C1 segment of cervical spinal cord (tissue), 14 donors: ENCODE measurements at places on chromosomes 5 and 9.

DNA sequence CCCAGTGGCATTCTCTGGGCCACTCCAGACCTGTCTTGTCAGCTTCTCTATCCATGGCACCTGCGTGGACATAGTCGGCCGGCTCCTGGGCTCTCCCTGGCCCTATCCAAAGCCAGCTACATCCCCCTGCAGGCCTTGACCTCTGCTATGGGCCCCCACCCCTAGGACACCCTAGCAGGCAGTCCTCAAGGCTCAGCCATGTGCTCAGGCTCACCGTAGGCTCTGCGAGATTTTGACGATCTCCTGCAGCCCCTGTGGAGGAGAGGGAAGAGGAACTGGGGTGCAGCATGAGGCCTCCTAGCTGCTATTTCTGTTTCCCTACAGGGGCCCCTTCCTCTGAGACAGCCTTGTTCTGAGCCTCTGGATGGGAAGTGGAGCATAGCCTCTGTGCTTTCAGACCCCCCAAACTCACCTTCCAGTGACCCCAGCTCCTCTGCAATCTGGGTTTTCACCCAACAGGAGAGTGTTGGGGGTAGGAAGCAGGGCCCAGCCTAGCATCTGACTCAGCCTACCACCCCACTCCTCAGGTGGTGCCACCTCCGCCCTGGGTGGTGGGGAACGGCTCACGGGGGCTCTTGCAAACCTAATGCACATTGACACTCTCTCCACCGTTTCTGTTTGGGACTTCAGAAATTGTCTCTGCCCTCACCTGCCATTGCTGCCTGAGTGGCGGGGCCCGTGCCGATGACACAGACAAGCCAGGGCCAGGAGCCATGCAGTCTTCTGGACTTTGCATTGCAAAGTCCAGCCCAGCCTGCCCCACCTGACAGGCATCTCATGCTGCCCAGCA lies 36.7 kb downstream of the HRH2 start:
- DNase-seq, result no peak

DNA sequence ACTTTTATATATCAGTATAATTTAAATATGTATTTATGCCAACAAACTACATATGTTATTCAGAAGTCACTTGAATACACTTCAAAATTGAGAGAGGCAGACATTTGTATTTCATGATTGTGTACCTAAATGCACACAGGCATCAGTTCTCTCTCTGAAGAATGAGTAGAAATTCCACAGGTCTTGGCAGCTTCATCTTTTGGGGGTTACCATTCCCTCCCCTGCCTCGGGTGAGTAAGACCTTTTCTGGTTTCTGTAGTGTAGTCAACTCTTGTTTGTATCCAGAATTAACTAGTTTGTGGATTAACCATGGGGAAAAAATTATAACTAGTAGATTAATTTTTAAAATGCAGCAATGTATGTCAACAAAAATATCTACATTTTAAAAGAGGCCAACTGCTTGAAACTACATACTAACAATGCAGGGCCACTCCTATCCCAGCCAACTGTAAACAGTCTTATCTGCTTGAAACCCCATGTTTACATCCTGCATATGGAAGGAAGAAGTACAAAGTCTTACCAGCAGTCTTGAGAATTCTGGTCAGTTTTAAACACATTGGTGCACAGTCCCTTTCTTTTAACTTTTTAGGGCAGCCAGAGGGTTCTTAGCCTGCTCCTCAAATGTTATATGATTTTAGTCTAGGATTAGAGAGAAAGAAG lies 339.6 kb upstream of the KIF2A start:
- no peak for DNase-seq

DNA sequence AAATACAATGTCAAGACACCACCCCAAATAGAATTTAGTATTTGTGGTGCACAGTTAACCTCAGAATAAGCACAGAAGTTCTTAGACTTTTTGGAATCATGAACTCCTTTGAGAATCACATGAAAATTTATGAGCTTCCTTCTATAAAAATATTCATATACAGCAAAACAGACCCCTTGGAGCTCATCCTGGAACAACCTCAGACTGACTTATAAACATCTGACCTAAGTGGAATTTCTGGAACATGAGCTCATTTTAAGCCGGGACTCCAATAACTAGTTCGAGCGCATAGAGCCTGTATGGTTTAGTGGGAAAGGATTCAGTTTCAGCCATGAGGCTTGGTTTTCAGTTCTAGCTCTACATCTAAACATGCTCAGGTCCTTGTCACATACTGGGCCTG lies 192.3 kb downstream of the DEPDC1B start:
- DNase-seq, result no peak

GRCh38 chr5:1959725-1960581 lies 77.2 kb upstream of the IRX4 start:
- no peak for DNase-seq

- DNase-seq, result no peak
Observed at GRCh38 chr5:159552751-159553150, 222.5 kb upstream of the IL12B start.
